ENCODE measurements at places on chromosomes 1 and 21. TPM values are rescaled to one million over a fixed set of nuclear protein-coding genes. Genes with fewer than 3 reads are reported as not detected.

KPRP gene
- polyA plus RNA-seq = not detected

PLEKHN1 gene
- not detected for polyA plus RNA-seq

GCSAML gene
- polyA plus RNA-seq = not detected

IQGAP3 gene
- 5.1 TPM for polyA plus RNA-seq

KRTAP21-2 gene
- not detected for polyA plus RNA-seq

LCE3D gene
- not detected for polyA plus RNA-seq

S100B gene
- polyA plus RNA-seq = 8.5 TPM

GRCh38 chr21:14306126-14306907 lies 76.6 kb downstream of the HSPA13 start:
- peak; percentile 15 for DNase-seq

DNA sequence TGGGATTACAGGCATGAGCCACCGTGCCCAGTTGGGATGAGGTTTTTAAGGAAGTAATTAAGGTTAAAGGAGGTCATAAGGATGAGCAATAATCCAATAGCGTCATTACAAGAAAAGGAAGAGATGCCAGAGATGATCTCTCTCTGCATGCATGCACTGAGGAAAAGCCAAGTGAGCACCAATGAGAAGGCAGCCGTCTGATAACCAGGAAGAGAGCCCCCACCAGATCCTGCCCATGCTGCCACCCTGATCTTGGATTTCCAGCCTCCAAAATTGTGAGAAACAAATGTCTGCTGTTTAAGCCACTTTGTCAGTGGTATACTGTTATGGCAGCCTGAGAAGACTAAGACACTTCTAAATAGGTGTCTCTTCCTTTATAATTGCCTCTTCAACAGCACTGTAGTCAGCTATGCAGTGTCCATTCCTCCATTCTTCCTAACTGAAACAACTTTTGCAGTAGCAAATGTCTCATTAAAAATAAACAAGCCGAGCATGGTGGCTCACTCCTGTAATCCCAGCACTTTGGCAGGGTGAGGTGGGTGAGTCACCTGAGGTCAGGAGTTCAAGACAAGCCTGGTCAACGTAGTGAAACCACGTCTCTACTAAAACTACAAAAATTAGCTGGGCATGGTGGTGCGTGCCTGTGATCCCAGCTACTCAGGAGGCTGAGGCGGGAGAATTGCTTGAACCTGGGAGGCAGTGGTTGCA lies 216.2 kb upstream of the RUNX1 start:
- no peak for DNase-seq

GRCh38 chr1:42424201-42424600 lies 31.6 kb downstream of the ZMYND12 start:
- DNase-seq = no peak

- no peak for DNase-seq
Observed at GRCh38 chr1:153365696-153366095, 8.0 kb downstream of the S100A9 start.

DNA sequence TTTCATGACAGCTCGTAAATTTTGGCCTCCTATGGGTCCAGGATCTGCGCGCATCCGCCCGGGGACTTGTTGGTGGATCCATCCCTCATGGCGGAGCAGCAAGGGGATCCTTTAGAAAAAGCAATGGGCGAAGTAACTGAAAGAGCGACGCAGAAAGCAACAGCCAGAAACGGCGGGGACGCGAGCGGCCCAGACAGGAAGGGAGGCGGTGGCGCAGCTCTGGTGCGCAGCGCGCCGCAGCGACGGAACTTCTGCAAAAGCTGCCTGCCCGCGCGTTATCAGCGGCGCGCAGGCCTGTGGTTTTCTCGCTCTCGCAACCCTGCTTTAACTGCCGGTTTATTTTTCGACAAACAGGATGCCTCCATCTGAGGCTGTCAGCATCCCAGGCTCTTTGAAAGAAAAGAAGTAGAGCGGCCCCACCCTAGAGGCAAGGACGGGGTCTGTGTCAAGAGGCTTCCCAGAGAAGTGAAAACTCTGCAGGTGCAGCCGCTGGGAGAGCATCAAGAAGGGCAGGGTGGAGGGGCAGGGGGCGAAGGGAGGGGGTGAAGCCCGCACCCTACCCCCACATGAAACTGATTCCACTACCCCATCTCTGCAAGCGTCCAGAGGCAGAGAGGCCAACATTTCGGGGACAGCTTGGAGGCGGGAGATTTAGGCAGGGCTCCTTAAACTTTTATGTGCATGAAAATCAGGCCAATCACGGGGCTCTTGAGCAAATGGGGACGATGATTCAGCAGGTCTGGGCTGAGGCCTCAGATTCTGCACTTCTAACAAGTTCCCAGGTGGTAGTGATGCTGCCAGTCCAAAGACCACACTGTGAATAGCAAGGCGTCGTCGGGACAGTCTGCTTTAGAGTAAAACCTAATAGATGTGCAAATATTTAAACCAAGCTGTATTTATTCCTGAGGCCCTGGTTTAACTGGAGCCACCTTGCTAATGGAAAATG lies 22.2 kb downstream of the RUNX1 start:
- peak; percentile 46 for DNase-seq

DNA sequence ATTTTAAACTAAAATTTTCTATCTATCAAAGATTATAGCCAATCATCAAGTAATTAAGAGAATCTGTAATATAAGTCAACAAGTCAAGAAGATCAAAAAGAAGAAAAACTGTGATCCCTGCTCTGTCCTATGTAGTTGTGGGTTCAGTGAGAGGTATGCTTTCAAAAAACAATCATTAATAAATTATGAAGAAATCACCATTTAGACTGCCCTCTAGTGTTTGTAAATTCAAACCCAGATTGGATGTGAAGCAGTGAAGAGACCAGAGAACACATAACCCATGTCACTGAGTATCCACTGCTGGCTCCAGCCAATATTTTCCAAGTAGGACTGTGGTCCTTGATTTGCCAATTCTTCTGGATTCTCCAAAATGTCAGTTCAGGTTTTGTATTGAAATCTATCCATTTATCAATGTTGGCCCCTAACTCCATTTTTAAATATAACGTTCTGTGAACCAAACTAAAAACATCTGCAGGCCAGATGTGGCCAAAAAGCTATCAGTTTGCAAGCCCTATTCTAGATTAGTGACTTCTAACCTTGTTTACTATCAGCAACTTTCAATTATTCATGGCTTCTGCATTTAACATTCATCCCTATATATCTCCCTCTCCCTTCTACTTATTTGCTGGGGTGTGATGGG lies 467.5 kb upstream of the CXADR start:
- peak; percentile 10 for DNase-seq

GRCh38 chr1:71473331-71473730 lies 392.5 kb upstream of the ZRANB2 start:
- no peak for DNase-seq

DNA sequence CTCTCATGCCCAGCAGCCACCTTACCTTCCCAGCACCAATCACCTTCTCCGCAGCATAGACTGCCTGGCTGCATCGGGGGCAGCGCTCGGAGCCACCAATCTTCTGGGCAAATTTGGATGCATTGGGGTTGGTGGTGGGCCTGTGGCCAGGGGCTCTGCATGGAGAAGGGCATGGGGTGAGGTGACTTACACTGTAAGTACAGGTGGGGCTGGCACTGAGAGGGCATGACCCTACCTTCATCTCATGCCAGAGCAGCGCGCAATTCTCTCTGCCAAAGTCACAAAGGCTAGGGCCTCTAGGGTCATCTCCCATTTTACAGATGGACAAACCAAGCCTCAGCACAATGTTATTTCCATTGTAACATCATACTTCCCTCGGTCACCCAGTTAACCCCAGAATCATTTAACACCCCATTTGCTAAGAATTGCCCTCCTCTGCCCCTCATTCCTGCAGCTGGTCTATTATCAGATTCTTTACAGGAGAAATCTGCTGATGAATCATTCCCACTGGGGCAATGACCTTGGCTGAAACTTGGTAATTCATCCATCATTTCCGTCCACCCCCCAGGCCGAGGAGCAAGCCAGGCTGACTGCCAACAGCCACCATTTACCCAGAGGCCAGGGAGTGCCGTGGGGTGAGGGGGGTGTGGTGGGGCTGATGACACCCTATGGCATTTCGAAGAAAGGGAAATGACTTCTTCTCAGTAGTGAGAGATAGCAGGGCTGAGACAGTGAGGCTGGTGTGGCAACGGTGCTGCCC lies 17.9 kb downstream of the CSRP1 start:
- no peak for DNase-seq

DNA sequence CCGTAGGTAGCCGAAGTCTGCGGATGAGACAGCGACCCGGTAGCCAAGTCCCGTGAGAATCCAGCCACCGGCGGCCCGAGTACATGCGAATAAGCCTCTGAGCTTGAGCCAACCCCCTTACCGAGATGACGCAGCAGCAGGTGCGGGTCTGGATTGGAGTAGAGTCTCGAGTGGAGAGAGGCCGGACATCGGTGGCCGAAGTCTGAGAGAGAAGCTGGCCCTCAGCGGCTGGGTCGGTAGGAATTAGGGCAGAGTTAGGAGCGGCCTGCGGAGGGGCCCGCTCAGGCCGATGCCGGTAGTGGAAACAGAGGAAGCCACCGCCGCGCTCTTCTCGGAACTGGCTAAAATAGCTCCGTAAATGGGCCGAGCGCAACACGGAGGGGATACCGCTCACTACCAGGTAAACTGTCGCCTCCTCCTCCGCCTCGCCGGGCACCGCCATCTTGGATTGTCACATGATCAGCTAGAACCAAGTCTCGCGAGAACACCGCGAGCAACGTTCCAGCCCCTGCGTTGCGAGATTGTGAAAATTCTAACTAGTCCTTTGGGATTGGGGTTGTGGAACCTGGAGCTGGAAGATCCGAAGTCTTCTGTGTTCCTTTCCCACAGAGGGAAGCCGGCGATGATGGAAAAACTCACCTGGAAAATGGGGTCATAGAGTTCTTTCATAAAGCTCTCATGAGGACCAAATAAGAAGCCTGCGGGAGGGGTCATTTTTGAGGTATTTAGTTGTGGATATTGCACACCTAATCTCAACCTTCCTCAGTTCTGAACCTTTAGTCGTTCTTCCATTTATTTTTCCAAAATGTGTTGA lies at the start of gene GPATCH3:
GPATCH3 (minus strand) TSS at position 467 of the 814 bp plus-strand sequence; CDS start at position 442, 25 bp downstream.
- peak; percentile 94 for DNase-seq

DNA sequence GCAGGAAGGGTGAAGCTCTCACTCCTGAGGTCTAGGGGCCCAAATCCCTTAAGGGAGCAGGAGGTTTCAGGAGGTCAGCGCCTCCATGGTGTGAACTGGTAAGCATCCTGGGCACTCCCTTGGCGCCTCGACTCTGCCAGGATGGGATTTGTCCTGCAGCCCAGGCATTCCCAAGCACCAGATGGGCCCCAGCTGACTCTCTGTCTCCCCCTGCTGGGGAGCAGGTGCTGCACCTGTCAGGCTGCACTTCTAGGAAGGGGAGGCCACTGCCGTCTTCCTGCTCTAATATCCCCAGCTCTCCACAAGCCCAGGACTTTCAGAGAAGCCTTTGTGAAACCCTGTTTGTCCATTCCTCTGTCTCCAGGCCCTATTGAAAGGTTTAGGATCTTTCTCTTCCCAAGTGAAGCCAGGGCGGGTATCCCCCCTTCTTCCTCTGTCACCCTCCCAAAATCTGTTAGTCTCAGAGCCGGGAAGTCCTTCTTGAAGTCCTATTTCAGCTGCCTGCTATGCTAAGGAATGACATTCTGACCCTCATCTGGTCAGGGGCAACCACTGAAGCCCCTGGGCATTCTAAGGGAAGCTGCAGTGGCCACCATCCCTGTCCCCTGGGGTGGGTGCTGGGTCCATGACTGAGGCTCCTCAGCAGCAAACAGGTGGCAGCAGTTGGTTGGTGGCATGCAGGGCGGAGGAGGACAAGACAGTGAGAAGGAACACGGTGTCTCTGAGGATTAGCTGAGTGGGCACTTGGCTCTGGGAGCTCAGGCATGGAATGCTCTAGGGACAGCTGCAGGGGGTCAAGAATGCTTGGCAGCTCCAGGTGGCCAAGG lies 3.2 kb downstream of the MYBPH start:
- peak; percentile 34 for DNase-seq

- no peak for DNase-seq
Observed at GRCh38 chr21:37196847-37197246, 70.3 kb downstream of the VPS26C start.

All from muscle of arm (tissue), 14 donors.